ENCODE measurements at places on chromosomes 7 and 10. TPM values are rescaled to one million over a fixed set of nuclear protein-coding genes. Genes with fewer than 3 reads are reported as not detected.

Gene CROT
- total RNA-seq = 16.1 TPM

- no peaks in the 10 kb centered on the region for H3K36me3 ChIP-seq
- no peak overlapping the region for H3K4me3 ChIP-seq
- no peak for DNase-seq
- peaks cover 9% of the 10 kb centered on the region for H3K4me1 ChIP-seq
- H3K27me3 ChIP-seq = no peaks in the 10 kb centered on the region
Measured at GRCh38 chr10:32948451-32948850, 9.6 kb downstream of the ITGB1 start.

- H3K4me3 ChIP-seq = no peak overlapping the region
- no peak for DNase-seq
- no peaks in the 10 kb centered on the region for H3K27me3 ChIP-seq
- no peaks in the 10 kb centered on the region for H3K36me3 ChIP-seq
- H3K27ac ChIP-seq = no peak overlapping the region
Measured at GRCh38 chr7:115471891-115472290, 550.0 kb downstream of the MDFIC start.

Gene LIPK
- not detected for total RNA-seq

DNA sequence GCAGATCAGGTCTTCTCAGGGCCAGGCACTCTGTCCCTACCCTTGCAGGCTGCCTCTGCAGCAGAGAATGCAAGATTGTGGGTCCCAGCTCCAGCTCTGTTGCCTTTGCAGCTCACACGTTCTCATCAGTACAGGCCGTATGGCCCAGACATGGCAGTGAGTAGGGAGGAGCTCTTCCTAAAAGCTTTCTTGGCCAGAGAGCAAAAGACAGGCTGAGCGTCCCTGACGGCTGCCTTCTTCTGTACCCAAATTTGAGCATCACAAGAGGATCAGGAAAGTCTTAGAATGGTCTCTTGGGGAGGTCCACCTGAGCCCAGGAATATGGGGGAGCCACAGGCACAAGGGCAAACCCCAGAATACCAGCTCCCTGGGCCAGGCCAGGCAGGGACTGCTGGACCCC is 266.3 kb upstream of the ZMIZ1 start:
- H3K27me3 ChIP-seq = no peaks in the 10 kb centered on the region
- no peak for DNase-seq
- H3K36me3 ChIP-seq = no peaks in the 10 kb centered on the region
- H3K4me1 ChIP-seq = peaks cover 29% of the 10 kb centered on the region
- no peak overlapping the region for H3K4me3 ChIP-seq

- H3K4me3 ChIP-seq = no peak overlapping the region
- peaks cover 8% of the 10 kb centered on the region for H3K4me1 ChIP-seq
- no peak for DNase-seq
Measured at GRCh38 chr10:31011665-31012022, 20.0 kb downstream of the ZNF438 start.

Gene TDRD1
- 1.4 TPM for total RNA-seq

Gene MSS51
- 1.1 TPM for total RNA-seq

GRCh38 chr10:22681783-22682183 is 32.6 kb downstream of the PIP4K2A start:
- no peaks in the 10 kb centered on the region for H3K27me3 ChIP-seq
- DNase-seq = no peak
- H3K36me3 ChIP-seq = no peaks in the 10 kb centered on the region
- H3K27ac ChIP-seq = no peak overlapping the region

- no peaks in the 10 kb centered on the region for H3K4me1 ChIP-seq
- H3K36me3 ChIP-seq = no peaks in the 10 kb centered on the region
- no peak overlapping the region for H3K27ac ChIP-seq
Measured at GRCh38 chr10:26534384-26534783, 96.2 kb downstream of the APBB1IP start.

DNA sequence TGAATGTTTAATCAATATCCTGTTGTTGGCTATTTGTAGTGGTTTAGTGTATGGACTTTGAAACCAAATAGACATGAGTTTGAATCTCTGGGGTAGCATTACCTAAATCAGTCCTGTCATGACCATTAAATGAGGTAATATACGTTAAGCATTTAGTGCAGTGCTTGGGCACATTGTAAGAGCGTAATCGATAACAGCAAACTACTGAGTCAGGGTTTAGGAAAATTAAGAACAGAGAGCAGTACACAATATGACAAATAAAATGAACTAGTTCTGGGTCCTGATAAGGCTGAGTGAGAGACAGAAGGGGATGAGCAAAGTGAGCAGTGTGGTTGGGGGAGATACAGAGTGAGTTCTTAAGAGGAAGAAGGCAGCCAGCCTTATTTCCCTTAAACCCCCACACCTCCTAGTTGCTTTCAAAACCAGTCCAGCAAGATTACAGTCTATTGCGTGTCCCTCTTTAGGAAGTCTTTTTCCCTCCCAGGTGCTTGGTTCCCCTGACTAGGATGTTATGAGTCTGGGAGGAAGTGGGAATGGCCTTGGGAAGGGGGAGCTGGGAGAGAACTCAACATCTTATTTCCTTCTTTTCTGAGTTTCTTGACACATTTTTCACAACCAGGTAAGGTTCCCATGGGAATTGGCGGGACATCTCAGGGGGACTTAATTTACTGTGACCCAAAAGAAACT is 171.0 kb downstream of the SND1 start:
- H3K27ac ChIP-seq = no peak overlapping the region
- no peak for DNase-seq
- no peaks in the 10 kb centered on the region for H3K36me3 ChIP-seq
- no peak overlapping the region for H3K4me3 ChIP-seq
- H3K27me3 ChIP-seq = no peaks in the 10 kb centered on the region

Gene RNLS
- 17.9 TPM for total RNA-seq

Gene CCL26
- 7.6 TPM for total RNA-seq

DNA sequence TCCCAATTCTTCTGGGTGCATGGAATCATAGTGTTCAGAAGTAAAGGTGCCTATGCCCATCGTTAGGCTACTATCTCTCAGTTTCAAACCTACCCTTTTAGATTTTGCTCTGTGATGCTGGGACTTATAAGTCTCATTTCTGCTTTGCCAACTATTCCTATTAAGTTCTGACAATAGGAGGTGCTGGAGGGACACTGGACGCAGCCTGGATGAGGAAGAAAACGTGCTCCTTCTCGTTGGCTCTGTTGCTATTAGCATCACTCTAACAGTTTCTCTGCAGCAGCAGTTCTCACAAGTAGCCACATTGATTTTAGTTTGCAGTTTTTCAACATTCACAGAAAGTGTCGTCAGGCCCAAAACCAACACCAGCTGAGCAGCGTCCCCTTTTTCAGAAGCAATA is 72.4 kb downstream of the ABCC2 start:
- H3K36me3 ChIP-seq = no peaks in the 10 kb centered on the region
- DNase-seq = peak; percentile 35
- no peak overlapping the region for H3K27ac ChIP-seq
- H3K4me3 ChIP-seq = no peak overlapping the region
- H3K4me1 ChIP-seq = no peaks in the 10 kb centered on the region

DNA sequence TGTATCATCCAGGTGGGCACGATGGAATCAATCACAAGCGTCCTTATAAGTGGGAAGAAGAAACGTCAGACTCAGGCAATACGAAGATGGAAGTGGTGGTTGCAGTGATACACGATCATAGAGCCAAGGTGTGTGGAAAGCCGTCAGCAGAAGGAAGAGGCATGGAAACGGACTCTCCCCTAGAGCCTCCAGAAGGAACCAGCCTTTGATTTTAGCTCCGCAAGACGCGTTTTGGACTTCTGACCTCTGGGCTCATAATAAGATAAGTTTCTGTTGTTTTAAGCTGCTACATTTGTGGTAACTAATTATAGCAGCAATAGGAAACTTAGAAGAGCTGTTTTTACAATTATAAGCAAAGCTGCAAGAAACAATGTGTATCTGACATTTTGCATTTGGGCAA is 14.8 kb downstream of the FANK1 start:
- H3K27ac ChIP-seq = no peak overlapping the region
- no peak for DNase-seq
- no peaks in the 10 kb centered on the region for H3K4me1 ChIP-seq
- no peaks in the 10 kb centered on the region for H3K36me3 ChIP-seq
- no peak overlapping the region for H3K4me3 ChIP-seq
